Skeletal muscle cell (primary cell): ENCODE measurements at places on chromosomes 12 and 14.

DNA sequence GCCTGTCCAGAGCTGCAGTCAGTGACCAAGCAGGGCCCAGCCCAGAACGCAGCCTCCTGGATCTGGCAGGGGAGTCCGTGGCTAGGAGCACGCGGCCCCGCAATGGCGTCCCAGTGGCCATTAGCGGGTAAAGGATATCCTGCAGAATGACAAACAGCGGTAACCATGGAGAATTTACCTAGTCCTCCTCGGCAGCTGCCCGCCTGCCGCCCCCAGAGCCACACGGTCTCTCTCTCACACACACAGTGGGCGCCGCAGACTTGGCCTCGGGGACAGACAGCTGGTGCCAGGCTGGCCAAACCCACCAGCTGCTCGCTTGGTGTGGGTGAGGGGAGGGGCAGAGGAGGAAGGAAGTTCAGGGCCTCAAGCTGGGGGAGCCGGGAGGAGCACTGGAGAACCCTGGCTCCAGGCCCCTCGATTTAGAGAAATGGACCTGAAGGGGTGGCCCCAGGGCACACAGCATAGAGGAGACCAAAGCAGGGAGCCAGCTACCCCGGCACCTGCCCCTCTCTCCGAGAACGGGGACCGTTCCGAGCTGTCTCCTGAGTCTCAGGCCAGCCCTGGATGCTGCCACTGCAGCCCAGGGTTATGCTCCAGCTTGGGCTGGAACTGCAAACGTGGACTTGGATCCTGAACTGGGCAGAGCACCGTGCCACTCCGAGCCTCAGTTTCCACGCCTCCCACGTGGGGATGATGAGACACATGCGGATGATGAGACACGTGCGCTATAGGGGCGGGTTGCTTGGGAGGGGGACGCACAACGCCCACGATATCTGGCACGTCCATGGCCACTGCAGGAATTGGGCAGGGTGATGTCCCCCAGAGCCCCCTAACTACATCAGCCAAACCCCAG is 3.4 kb downstream of the CDK2AP1 start:
- DNase-seq = peak; percentile 31

DNA sequence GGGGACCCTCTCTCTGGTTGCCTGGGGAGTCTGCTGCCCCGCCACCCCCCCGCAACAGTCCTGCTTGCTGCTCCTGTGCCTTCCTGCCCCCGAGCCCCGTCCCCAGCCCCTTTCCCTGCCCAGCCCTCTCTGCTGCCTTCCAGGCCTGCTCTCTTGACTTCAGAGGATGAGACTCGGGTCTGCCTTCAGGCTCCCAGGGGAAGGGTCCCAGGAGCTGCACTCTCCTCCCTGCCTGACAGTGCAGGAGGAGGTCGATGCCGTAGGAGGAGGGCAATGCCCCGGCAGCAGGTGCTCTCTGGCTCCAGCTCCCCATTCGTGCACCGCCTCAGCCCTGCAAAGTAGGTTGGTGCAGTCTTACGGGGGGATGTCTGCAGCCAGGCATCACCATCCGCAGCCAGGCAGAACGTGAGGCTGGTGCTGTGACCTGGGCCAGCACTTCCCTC is 185.1 kb upstream of the C14orf180 start:
- no peak for DNase-seq

DNA sequence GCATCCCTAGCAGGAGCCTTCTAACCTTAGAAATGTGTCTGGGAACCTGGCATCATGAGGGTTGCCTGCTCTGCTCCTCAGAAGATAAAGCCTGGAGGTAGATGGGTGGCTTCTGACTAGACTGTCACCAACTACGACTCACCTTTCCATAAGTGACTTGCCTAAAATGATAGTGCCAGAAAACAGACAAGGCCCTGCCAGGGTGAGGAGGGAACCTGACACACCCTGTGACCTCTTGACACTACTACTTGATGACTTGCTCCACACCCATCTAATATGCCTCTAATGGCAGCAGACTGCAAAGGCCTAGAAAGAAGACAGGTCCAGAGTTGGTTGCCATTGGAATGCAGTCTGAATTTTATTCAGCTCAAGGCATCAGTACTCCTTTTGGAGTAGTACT is 9.4 kb downstream of the RNF41 start:
- no peak for DNase-seq

- DNase-seq = no peak
These were observed 523.2 kb upstream of the CCDC196 start for GRCh38 chr14:65962952-65963351.

DNA sequence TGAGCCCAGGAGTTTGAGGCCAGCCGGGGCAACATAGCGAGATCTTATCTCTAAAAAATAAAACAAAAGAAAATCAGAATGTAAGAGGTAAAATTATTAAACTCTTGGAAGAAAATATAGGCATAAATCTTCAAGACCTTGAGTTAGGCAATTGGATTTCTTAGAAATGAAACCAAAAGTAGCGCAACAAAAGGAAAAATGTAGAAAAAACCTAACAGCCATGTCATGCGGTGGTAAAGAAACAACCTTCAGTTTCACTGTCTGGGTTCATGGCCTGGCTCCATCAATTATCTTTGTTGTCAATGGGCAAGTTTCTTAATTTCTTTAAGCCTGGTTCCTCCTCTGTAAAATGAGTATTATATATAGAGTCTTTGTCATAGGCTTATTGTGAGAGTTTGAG is 5.6 kb upstream of the GCH1 start:
- no peak for DNase-seq

GRCh38 chr12:49824895-49825294 is 3.3 kb downstream of the NCKAP5L start:
- no peak for DNase-seq

DNA sequence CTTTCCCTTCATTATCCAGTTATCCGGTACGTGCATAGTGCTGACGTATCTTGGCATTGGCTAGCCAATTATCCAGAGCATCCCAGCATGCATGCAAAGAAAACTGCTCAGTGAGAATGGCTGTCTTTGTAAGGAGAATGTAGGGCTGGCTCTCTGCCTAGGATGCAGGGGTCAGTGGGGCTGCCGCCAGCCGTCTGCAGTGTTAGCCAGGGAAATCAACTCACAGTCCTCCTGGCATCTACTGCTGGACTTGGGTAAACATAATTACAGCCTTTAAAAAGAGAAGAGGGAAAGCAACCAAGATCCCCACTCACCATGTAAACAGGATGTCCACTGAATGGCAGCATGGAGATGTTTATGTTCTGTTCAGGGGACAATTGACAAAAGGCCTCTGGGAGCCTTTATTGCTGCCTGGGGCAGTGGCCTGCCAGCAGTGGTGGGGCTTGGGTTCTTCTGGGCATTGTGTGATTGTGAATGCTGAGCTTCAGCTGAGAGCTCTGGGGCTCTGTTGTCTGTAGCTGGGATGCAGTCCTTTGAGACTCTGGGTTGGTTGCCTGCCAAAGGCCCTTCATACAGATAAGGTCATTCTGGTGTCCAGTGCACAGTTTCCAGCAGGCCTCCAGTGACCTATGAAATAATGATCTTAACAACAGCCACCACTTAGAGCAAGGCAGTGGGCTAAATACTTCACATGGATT is 121.8 kb downstream of the TBC1D30 start:
- peak; percentile 57 for DNase-seq

DNA sequence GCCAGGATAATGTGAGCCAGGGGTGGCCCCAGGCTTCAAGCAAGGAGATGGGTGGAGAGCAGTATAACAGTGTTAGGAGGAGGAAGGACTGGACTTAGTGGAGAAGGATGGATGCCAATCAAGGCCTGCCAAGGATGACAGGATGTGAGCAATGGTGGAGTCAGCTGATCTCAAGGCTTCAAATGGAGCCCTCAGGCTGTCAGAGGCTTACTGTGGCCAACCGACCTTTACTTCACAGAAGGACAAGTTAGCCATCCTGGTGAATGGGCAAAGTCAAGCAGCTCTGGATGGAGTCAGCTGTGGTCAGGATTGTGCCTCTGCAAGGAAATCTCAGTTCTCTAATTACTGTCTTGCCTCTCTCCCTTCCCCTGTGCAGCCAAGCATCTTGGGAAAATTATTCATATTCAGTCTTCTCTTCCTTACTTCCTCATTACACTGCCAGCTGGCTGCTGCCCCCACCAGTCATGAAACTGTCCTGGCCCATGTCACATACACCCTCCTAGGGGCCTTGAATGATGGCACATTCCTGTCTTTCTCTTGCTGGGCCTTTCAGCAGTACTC is 7.6 kb upstream of the STAT6 start:
- DNase-seq = no peak

DNA sequence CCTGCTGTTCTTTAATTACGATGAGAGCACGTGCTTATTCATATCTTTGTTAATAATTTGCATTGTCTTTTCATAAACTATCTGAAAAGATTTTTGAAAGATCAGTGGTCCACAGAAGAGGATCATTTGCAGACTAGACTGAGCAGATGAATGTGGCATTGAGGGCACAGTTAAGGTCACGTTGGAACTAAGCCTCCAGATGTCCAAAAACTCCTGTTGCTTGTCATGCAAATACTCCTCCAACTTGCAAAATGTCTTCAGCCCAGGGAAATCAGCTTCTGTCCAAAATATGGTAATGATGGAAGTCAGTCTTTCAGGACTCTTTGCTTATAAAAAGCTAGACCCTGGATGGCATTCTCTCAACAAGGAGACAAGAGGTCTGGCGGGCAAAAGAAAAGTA is 201.6 kb upstream of the TMEM260 start:
- no peak for DNase-seq

DNA sequence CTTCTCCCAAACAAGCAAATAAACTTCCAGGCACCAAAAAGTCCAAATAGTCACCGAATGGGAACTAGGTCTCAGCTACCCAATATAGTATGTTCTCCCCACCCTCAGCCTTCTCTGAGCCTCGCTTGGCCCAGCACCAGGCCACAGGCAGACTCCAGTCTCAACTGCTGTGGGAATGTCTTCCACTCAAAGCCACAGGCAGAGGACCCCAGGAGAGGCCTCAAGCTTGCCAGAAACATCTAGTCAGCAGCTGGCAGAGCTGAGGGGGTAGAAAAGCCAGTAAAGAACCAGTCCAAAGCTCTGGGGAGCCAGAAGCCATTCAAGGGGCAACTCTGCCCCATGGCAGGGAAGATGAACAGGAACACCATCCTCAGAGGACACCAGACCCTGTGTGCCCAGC is 41.8 kb downstream of the FMNL3 start:
- no peak for DNase-seq

- DNase-seq = no peak
These were observed 283.9 kb upstream of the PRICKLE1 start for GRCh38 chr12:42873401-42873800.

GRCh38 chr12:2187195-2187945 is 134.6 kb downstream of the CACNA1C start:
- DNase-seq = no peak

- DNase-seq = no peak
These were observed 962.8 kb downstream of the GALC start for GRCh38 chr14:87030197-87030596.

DNA sequence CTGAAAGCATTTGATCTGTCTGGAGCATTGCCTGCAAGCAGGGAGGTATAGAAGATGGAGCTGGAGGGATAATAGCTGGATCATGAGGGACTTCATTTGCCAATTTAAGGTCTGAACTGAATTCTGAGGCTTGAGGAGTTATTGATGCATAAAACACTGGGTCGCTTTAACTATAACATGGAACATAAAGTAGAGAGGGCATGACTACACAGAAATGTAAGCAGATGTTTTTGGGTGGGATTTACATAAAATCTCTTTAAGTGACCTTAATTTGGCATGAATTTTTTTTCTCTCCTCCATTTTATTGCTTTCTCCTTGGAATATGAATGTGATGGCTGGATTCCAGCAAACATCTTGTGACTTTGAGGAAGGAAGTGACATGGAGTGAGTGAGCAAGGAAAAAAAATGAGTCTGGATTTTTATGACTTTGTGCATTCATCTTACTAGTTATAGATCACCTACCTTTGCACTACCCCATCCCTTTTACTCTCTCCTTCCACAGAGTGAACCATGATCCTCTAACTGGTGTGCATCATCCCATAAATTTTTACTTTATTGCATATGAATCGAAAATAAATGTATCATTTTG is 356.0 kb downstream of the DUSP6 start:
- DNase-seq = no peak

DNA sequence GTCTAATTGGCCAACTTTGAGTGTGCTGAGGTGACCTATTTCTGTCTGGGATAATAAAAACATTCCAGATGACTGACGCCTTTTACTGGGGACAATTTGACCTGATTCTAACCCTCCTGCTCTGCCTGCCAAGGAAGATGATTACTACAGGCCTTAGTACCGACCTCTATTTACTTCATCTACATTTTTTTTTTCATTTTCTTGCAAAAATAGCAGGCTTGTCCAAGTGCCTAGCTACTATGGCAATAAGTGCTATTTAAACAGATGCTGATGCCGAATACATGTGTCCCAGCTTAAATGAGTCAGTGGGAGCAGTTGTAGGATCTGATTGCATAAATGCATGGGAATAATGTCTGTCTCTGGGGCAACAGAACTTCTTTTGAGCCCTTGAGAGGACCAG is 254.3 kb downstream of the RGS6 start:
- no peak for DNase-seq

- no peak for DNase-seq
These were observed 98.2 kb downstream of the ZFP36L1 start for GRCh38 chr14:68694516-68695235.

DNA sequence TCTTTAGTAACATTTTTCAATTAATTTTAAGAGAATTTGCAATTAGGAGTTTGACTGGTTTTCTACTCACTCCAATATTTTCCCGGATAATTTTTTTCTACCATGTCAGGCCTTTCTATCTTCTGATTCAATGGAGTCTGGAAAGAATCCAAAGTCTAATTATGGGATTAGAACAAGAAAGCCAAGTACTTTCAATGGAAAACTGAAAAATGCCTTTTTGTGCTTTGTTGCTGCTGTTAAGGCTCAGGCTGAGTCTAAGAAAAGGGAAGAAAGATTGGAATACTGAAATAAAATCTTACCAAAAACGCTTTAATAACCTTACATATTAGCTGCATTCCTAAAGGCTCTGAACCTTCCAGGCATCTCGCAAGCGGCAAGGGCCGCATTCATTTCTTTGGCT is 24.4 kb upstream of the DHRS4 start:
- no peak for DNase-seq

GRCh38 chr12:124479680-124480468 is 87.5 kb downstream of the NCOR2 start:
- no peak for DNase-seq

DNA sequence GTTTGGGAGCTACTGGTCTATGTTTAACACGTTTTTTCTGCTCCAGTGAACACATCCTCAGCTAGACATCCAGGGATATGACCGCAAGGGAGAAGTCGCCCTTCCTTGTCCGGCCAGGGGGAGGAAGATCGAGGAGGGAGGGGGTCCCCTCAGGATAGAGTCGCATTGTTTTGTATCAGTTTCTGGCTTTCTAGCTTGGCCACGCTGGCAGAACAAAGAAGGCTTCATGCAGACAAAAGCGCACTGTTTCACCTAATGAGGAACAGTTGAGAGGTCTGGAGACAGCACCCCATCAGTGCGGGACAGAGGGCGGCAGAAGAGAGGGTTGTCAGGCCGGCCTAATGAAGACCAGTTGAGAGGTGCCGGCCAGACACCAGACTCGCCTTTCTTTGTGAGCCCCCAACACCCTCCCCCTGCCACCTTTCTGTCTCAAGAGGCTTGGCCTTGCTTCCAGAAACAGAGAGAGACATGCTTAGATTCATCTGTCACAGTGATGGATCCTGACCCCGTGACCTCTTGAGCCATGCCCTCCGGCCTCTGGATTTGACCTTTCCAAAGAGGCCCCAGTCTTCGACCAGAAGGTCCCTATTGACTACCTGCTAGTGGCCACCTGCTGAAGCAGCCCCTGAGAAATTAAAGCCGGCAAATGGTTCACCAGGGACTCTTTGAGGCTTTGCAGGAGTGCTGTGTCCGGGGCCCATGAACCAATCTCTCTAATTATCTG is 254.7 kb upstream of the TBX3 start:
- DNase-seq = no peak

GRCh38 chr14:65035049-65035448 is 48.4 kb downstream of the FNTB start:
- no peak for DNase-seq
